ENCODE measurements at places on chromosomes 5 and 9.

GRCh38 chr5:176491101-176491502, 42.9 kb downstream of the FAF2 start:
- no peak for DNase-seq

GRCh38 chr5:94694671-94695070, 76.2 kb downstream of the SLF1 start:
- no peak for DNase-seq

- no peak for DNase-seq
Observed at GRCh38 chr9:89806371-89807100, 201.7 kb downstream of the GADD45G start.

DNA sequence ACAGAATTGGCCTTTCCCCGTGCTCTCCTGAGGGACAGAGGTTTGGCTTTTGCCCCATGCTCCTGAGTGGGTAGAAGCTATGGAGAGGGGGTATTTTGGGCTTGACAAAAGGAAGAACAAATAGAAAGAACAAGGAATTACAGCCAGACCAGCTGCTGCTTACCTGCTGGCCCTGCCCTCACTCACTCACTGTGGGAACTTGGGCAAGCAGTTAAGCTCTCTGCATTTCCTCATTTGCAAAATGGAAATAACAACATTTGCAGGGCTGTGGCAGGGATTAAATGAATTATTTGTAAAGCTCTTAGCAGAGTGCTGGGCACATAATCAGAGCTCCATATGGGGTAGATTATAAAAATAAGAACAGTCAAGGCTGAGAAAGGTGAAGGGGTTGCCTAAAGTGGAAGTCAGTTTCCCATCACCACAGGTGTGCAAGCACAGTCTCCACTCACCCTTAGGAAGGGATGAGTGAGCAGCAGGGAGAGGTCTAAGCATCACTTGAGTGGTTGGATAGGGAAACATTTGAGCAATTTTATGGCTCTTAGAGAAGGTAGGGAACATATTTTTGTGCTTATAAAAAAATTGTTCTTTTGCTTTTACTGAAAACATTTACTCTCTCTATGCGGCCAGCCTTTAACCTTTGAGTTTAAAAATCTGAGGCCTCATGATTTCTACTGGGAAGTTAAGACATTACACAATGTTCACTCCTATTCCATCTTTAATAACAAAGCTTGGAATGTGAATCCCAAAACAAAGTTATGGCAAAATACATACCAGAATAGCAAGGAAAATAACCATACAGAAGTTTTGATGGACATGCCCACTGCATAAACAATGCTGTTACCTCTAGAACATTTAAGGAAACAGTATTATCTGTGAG, 42.8 kb upstream of the LHFPL2 start:
- DNase-seq: no peak

GRCh38 chr5:145854651-145855258, 18.1 kb downstream of the GRXCR2 start:
- DNase-seq: no peak

- no peak for DNase-seq
Observed at GRCh38 chr5:171249460-171249859, 59.6 kb upstream of the TLX3 start.

GRCh38 chr9:31027678-31028077, 1356.8 kb upstream of the ACO1 start:
- no peak for DNase-seq

- no peak for DNase-seq
Observed at GRCh38 chr5:133400120-133400519, 212.2 kb downstream of the FSTL4 start.

GRCh38 chr5:114402206-114402605, 40.3 kb downstream of the KCNN2 start:
- DNase-seq: no peak

GRCh38 chr5:56561-57290, 35.2 kb upstream of the PLEKHG4B start:
- DNase-seq: no peak

- no peak for DNase-seq
Observed at GRCh38 chr5:100731768-100732167, 171.3 kb downstream of the ST8SIA4 start.

GRCh38 chr9:77598991-77599390, 49.1 kb downstream of the GNA14 start:
- no peak for DNase-seq

GRCh38 chr5:38184627-38185026, 73.7 kb upstream of the EGFLAM start:
- DNase-seq: no peak

GRCh38 chr5:36363101-36363500, 61.4 kb upstream of the RANBP3L start:
- no peak for DNase-seq

- peak; percentile 2 for DNase-seq
Observed at GRCh38 chr9:119086590-119086989, 282.6 kb downstream of the BRINP1 start.

DNA sequence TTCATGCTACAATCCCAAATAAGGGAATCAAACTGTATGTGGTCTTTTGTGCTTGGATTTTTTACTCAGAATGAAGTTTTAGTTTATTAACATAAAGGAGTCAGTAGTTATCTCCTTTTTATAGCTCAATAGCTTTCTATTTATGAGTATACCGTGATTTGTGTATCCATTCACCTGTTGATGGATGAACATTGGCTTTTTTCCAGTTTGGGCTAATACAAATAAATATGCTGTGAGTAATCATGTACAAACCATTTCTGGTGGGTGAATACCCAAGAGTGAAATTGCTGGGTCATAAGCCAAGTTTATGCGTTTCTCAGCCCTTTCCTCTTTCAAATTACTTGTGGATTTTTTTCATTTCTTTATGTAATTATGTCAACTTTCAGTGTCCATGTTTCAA, 395.3 kb downstream of the OSTF1 start:
- DNase-seq: no peak

DNA sequence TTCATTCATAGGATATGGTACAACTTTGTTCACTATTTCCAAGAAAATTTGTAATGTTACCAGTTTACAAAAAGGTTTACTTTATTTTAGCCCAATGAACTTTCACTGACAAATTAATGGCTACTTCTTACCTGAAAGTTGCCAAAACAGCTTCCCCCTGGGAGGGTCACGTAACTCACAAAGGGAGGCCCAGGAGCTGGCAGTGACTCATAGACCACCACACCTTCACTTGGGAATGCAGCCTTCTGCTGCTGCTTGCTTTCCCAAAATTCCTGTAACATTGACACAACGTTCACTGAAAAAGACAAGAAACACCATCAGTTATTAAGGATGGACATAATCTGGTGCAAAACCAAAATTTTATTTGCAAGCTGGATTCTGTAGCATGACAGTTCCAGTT, 18.1 kb downstream of the LIX1 start:
- DNase-seq: no peak

- DNase-seq: no peak
Observed at GRCh38 chr9:127038531-127038930, 83.9 kb downstream of the ANGPTL2 start.

DNA sequence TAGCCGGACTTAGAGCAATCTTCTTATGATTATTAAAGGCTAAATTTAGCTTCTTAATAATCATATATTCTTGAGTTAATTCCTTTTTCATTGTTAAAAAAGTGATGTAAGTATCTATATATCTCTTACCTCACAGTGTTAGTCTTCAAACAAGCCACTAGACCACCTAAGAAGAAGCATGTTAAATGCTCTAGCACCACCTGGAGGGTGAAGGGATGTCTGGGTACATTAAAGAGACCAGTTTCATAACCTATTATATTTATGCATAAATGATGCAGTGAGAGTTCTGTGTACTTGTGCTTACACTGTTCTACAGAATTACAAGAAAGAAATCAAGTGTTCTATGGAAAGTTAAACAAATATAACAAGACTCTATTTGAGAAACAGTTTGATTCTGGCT, 55.9 kb upstream of the SLCO6A1 start:
- DNase-seq: no peak

GRCh38 chr9:114919611-114920010, 10.8 kb downstream of the TNFSF8 start:
- DNase-seq: peak; percentile 28

- peak; percentile 58 for DNase-seq
Observed at GRCh38 chr5:38403877-38404635, 145.7 kb downstream of the EGFLAM start.

DNA sequence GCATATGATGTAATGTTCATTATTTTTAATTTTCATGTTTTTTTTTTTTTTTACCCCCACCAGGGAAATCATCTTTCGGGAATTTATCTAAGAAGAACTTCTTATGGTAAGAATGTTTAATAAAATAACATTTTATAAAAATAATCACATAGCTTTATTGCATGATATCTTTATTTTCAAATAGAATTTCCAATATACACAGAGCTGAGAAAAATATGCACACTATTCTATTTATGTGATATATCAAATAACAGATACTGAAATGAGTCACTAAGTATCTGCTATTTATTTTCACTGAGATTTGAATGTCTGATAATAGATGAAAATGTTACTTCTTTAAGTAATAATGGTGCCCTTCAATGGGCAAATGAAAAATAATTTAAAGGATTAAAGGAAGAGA, 1217.3 kb downstream of the MAT2B start:
- DNase-seq: no peak

DNA sequence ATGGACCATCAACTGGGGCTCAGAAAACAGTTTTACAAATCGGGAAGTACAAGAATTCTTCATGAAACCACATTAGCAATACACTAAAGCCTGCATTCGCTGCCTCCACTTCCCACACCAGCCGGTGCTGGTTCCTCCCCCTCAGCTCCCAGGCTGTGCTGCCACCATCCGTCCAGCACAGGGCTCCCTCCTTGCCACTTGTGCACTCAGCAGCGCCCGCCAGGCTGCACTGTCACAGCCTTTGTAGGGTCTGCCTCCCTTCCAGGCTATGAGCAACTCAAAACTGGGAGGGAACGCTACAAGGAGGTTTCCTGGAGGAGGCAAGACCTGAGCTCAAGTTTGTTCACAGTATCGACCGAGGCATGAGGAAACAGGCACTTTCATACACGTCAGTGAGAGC, 7.7 kb downstream of the MAPK9 start:
- no peak for DNase-seq

- DNase-seq: no peak
Observed at GRCh38 chr5:130541617-130542221, 623.3 kb downstream of the HINT1 start.

GRCh38 chr5:156669416-156669815, 180.7 kb upstream of the PPP1R2B start:
- DNase-seq: no peak

DNA sequence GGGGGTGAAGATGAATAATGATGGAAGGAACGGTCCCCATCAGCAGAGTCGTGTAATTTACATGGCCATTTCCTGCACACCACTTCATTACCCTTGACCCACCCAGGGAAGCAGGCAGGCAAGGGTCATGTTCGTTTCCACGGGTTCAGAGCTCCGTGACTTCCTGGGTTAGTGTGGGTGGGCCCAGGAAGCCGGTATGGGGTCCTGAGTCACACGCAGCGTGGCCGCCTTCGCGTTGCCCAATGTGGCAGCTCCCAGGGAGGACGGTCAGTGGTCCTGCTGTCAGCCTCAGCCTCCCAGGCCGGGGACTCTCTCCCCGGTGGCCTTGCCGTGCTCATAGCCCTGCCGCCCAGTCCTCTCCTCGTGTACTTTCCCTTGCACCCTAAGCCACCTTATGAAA, 5.1 kb upstream of the TERT start:
- DNase-seq: no peak

- no peak for DNase-seq
Observed at GRCh38 chr9:117088786-117089185, 326.1 kb downstream of the ASTN2 start.

DNA sequence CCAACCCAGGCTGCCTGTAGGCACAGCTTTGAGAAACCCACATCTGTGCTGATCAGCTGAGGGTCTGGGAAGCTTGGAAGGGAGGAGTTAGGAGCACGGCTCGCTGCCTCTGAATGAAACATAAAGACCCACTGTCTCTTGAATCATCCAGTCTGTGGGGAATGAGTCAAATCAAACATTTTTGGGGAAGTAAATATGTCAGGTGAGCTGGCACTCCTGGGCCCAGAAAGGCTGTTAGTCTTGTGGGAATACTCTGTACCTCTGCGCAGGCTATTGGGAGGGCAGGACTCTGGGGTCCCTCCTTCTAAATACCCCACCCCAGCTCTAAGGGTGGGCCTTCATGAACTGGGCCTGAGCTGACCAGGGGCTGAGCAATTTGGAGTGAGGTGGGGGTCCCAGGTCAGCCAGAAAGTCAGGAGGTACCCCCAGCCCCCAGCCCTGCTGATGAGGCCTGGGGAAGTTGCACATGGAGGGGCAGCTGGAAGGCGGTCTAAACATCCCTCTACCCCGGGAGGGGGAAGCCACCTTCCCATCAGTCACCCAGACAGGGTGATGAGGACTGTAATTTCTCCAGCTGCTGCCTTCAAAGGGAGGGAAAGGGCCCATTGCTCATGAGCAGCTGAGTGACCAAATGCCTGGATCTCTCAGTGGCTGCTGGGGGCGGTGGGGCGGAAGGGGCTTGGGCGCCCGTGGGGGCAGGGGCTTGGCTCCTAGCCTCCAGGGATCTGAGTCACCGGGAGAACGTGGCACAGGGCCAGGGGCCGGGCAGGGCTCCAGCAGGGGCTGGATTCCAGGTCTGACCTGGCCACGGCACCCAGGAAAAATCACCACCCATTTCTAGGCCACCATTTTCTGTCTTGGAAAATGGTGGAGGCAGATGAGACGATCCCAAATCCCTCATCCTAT, 10.8 kb downstream of the FIBCD1 start:
- no peak for DNase-seq

DNA sequence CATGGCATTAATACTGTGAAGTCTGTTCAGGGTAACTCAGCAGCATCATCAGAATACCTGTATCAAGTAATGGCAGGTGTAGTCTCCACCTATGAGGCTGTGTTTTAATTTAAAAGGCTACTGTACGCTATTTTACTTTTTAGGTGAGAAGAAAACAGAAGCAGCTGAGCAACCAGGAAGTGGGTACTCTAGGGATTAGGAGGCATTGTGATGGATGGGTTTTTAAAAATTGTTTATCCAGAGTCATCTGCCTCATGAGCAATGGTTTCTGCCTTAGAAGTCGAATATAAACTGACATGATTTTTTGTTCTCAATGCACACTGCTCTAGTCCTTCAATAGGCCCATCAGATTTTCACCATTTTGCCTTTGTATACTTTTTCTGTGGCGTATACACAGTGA, 42.6 kb downstream of the PSIP1 start:
- DNase-seq: no peak

DNA sequence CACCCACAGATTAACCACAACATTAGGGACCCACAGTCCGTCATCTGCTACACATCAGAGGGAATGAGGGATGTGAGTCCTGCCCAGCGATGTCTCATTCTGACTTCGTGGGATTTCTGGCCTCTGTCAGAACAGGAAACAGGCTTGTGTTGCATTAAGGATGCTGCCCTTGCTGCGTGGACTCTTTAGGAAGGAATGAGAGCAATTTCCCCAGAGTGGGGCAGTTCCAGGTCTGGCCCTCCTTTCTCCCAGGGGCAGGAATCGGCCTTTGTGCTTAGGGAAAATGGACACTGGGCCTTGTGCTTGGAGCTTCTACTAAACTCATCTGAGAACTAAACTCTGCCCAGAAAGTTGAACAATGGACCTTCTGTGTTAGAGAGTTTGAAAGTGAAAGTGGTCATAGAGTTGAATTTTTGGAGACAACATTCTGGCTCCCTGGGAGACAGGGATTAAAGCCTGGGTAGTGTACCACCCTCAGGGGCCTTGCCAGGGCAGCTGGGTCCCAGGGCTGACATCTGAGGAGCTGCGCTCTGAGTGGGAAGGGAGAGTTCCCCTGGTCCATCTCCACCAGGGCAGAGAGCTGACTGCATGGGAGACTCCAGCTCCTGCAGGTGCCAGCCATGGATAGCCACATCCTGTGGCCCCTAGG, 37.8 kb upstream of the S1PR3 start:
- no peak for DNase-seq

- DNase-seq: no peak
Observed at GRCh38 chr5:32223972-32224609, 50.0 kb upstream of the GOLPH3 start.
